ENCODE measurements at places on chromosomes 16 and 17. TPM values are rescaled to one million over a fixed set of nuclear protein-coding genes. Genes with fewer than 3 reads are reported as not detected.

DNA sequence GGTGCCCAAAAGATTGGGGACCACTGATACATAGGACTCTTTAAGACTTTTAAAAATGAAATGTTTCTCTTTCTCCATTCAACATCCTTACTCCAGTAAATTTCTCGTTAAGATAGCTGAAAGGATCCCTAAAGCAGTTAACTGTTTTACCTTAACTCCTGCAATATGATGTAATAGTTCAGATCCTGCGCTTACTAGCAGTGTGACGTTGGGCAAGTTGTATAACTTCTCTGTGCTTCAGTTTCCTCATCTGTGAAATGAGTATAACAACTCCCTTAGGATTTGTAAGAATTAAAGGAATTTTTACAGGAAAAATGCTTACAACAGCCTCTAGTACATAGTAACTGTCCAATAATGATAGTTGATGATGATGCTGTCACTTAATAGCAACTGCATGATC is 158.9 kb downstream of the TANC2 start:
- DNase-seq, result no peak

The UTS2R gene
- not detected for total RNA-seq

GRCh38 chr16:28185696-28186095 is 26.1 kb downstream of the XPO6 start:
- no peak for DNase-seq

DNA sequence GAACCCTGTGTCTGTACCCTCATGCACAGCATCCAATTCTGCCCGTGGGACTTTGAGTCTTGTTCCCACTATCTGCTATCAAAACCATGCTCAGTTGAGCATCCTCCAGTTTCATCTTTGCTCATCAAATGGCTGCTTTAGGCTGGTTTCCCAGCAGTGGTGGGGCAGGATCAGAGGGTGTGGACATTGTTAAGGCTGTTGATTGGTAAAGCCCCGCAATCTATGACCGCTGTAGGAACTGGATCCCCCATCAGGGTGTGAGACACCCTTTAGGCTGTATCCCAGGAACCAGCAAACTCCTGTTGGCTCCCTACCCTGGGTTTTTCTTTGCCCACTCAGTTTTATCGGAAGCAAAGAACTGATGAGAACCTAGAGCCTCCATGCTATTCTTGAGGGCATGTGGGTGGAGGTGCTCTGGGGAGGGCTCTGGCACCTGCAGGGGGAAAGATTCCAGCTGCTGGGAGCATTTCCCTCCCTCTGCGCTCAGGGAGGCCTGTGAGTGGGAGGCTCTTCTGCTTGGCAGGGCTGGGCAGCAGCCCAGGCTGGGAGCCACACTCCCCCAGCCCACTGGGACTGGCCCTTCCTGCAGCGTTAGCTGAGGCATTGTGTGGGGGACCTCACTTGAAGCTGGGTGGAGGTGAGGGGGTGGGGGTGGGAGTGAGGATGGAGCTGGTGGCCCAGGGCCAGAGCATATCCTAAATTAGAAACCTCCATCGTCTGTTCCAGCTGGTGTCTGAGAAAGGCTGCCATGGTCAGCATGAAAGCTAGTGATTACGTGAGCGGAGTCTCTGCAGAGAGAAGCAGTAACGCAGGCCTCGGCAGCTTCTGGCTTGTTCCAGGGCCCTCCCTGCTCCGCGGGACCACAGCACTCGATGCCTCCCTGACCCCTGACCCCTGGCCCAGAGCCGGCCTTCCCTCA is 160.6 kb downstream of the IRF8 start:
- DNase-seq, result no peak

GRCh38 chr17:82696916-82697807 is 1.3 kb downstream of the RAB40B start:
- DNase-seq, result no peak

DNA sequence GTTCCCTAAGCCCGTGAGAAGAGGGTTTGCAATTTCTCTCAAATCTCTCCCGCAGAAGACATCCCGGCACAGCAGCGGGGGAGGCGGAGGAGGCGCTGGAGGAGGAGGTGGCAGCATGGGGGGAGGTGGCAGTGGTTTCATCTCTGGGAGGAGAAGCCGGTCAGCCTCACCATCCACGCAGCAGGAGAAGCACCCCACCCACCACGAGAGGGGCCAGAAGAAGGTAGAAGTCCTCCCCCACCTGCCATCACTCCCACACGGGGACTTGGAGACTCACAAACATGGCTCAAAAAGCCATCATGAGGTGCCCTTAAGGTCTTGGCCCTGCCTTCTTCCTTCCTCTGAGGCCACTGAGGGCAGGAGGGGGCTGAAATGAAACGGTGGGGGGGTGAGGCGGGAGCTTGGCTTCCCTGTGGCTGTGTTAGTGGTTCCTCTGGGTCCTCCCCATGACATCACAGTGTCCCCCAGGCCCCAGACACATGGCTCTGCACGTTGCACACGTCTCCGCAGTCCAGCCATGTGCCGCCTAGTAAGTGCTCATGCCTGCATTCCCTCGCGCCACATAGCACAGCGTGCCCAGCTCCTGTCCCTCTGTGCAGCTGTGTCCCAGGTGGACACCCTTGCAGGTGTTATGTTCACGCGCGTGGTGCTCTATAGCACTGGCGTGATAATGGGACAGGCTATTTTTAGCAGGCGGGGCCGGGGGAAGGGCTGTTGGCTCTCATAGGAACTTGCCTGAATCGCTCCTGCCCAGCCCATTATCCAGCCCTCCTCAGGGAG is 6.9 kb downstream of the MLLT6 start:
- no peak for DNase-seq

The KREMEN2 gene
- not detected for total RNA-seq

- DNase-seq, result no peak
Observed at GRCh38 chr16:84785843-84786581, 33.8 kb upstream of the CRISPLD2 start.

- no peak for DNase-seq
Observed at GRCh38 chr16:76294396-76295214, 17.4 kb downstream of the CNTNAP4 start.

DNA sequence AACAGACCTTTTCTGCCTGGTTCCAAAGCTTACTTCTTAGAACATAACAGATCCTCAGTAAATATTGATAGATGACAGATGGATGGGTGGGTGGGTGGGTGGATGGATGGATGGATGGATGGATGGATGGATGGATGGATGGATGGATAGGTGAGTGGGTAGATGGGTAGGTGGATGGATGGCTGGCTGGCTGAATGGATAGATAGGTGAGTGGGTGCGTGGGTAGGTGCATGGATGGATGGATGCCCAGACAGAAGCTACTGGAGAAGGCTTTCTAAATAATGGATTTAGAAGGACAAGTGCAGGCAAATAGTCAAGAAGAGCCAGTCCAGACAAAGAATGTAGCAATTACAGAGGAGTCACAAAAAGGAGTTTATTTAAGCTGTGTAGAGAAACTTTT is 19.6 kb downstream of the SCNN1G start:
- DNase-seq, result no peak

- DNase-seq, result no peak
Observed at GRCh38 chr17:50594128-50594823, 33.8 kb downstream of the CACNA1G start.

DNA sequence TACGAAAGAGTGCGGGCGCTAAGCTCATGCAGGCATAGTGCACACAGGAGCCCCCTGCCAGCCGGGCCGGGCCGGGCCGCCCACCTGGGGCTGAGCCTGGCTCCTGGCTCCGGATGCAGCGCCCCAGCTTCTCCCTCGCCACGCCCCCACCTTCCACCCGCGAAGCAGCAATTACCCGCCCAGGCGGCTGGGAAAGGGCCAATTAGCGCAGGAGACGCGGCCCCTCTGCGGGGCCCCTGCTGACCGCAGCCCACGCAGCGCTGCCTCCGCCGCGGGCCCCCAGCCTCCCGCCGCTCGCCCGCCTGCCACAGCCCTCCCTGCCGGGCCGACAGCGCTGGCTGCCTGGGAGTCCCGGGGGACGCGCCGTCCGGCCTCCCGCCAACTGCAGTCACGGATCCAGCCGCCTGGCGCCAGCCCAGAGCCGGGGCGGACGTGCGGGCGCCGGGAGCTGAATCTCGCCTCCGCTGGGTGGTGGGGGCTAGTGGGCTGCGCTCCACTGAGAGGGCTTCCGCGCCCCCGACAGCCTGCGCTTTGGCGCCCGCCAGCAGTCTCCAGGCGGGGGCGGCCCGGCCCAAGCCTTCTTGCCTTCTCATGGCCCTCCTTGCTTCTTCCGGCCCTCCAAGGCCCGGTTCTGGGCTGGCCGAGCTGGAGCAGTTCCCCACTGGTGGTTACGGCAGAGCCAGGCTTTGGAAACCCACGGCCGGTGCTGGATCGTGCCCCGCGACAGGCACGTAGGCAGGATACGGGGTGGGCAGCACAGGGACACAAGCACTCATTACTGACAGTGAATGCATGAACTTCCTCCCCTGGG is 14.9 kb upstream of the CBFB start:
- DNase-seq, result peak; percentile 49

DNA sequence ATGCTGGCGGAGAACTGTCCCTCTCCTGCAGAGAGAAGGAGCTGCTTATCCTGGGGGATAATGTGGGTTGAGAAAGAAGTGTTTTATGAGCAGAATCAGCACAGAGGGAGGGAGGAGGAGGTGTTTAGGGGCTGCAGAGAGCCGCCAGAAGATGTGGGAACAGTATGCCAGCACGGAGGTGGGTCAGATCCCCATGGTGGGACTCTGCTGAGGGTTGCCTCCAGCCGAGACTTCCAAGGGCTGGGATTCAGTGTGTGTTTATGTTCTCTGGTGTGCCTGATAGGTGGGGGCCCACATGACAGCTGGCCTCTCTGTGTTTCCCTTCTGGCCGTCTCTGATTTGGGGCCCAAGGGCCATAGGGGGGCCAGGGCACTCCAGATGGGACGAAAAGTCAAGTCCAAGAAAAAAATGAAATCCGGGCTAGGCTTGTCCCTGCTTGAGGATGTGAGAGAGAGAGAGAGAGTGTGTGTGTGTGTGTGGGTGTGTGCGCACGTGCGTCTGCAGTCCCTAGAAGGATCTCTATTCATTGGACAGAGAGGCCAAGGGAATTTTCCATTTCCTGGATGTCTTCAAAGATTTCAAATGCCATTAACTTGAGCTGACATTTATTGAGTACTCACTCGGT is 21.6 kb downstream of the PRKCB start:
- no peak for DNase-seq

DNA sequence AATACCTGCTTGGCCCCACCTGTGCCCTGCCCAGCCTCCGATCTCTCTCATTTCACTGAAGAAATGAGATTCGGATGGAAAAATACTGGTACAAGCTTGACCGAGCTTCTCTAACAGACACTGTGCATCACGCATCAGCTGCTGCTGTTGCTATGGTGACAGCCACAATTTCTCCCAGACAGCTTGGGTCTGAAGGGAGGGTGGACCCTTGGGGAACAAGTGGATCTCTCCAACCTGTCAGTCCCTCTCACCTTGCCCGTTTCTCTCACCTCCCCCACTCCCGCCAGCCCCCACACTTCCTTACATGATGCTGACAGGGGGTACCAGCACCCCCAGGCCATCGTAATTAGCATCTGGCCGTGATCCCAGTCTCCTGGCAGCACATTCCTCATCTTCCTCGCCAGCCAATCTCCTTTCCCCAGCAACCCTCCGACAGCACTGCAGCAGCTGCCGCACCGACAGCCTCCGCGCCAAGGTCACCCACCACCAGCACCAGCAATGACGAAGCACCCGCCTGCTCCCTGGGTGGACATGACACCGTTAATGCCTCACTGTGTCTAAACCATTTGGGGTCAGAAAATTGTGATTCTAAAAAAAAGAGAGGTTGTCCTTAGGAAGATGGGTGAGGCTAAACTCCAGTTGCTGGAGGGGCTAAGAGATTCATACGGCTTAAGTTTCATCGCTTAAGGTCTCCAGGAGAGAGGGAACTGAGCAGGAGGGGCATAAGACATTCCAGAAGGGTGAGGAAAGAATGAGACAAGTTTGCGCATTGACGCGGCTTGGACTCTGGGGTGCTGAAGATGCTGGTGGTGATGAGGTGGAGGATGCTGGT is 58.6 kb upstream of the TNRC6A start:
- DNase-seq, result no peak

The KRT14 gene
- not detected for total RNA-seq

GRCh38 chr17:63911657-63912100 is 621 bp upstream of the CSHL1 start:
- DNase-seq, result peak; percentile 36

The SLC9A5 gene
- 1.4 TPM for total RNA-seq

The TAC4 gene
- total RNA-seq, result not detected

The KRTAP4-6 gene
- total RNA-seq, result not detected

- DNase-seq, result no peak
Observed at GRCh38 chr17:62871291-62871690, 63.2 kb upstream of the MARCHF10 start.

DNA sequence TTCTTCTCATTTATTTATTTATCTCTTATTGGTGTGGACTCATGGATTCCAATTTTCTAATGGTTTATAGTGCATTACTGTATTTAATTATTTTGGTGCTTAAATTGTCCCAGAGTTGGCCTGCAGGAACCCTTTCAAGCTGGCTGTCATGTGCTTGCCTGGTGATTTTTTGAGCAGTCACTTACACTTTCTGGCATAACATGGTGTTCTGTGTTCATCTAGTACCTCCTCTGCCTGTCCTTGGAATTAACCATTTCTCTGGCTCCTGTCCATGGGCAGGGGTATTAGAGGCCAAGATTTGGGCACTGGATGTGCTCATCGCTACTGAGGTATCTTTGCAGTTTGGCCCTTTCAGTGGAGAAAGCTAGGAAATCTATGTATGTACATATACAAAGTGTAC is 67.0 kb downstream of the CLEC16A start:
- no peak for DNase-seq

GRCh38 chr17:58207451-58207850 is 11.6 kb downstream of the MKS1 start:
- no peak for DNase-seq

DNA sequence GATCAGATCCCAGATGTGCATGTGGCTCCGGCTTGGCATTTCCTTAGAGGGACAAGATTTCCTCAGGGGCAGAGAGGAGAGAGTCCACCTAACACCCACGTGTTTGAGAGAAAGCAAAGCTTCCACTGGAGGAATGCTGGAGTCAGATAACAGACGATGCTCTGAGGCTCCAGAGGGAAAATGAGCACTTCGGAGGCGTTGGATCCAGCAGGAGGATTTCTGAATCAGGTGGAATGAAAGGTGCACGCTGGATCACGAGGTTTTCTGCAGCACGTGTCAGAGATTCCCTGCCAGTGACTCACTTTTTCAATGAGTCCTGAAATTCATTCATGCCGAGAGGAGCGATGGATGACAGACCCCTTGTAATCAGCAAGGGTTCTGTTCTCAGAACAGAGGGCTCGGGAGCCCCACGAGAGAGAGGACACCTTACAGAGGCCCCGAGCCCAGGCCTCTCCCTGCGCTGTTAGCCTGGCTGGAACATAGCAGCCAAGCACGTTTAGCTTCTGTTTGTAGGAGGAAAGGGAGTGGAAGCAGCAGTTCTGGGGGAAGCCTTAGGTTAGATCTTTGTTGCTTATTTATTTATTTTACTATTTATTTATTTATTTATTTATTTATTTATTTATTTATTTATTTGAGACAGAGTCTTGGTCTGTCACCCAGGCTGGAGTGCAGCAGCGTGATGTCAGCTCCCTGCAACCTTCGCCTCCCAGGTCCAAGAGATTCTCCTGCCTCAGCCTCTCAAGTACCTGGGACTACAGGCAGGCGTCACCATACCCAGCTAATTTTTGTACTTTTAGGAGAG is 49.3 kb upstream of the JPH3 start:
- DNase-seq, result no peak

DNA sequence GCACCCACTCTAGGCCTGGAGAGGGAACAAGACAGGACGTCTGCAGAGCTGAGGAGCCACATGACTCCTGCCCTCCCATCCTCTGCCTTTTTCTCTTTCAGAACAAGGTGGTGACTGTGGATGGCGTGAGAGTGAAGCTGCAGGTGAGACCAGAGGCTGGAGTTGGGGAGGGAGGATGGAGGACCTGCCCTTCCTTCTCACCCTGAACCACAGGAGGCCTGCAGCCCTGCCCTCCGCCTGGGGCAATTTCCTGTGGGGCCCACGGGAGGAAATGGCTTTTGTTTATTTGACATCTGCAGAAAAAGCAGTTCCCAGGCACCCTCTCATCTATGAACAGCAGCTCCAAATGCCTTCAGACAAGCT is 5.1 kb downstream of the RAB37 start:
- no peak for DNase-seq
